Daoy (cell line): ENCODE measurements at places on chromosomes 6 and 20.

DNA sequence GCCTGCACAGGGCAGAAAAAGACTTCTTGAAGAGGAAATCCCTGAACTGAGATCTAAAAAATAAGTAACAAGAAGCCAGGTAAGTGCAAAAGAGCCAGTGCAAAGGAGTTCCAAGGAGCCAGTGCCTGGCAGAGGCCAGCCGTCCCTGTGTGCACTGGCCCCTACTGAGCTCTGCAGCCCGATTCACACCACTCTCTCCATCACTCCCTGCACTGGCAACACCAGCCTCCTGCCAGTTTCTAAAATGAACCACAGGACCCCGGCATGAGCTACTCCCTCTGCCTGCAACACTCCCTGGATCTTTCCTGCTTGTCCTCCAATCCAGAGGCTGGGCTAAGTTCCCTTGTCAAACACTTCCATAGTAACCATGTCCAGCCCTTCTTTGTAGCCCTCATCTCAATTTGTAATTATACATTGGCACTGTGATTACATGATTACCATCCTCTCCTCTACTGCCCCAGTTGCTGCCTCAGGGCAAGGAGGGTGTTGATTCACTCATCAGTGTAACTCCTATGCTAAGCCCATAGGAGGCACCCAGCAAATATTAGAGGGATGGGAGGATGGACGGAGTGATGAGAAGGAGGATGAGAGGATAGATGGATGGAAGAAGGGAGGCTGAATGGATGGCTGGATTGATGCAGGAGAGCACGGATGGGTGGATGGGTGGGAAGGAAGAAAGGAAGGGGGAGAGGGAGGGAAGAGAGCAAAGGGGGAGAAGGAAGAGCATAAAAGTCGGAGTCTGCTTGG, 49.3 kb downstream of the SIRPA start:
- DNase-seq, result no peak

DNA sequence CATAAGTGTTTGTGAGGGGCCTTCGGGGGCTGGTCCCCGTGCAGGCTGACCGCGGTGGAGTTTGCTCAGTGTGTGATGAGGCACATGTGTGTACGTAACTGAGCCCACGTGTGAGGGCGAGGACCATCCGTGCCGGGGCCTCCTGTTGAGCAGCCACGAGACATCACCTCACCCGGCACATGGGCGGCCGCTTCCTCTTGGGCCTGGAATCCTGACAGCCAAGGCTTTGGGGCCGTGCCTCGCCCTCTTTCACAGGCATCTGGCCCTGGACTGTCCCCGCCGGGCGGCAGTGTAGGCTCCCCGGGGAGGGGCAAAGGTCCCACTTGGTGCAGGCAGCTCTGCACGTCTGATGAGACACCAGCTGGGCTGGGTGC, 202.3 kb downstream of the DLL1 start:
- peak; percentile 28 for DNase-seq

DNA sequence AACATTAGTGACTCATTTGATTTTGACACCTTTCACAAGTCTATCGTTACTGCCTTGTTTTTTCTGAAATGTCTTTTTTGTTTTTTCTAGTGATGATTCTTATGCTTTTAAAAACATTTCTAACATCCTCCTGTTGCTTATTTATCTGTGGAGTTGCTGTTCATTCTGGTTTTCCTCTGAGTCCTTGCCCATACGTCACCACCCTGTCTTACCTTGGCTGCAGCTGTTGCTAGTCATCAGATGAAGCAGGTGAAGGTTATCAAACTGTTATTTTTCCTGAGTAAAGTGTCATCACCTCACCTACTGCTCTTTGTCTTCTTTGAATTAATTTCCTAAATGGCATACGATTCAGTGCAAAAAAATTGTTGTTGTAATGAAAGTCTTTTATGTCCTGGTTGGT, 376.6 kb downstream of the GRIK2 start:
- DNase-seq, result no peak

- DNase-seq, result no peak
These were observed 226.8 kb downstream of the TMEM242 start for GRCh38 chr6:157096522-157096921.

DNA sequence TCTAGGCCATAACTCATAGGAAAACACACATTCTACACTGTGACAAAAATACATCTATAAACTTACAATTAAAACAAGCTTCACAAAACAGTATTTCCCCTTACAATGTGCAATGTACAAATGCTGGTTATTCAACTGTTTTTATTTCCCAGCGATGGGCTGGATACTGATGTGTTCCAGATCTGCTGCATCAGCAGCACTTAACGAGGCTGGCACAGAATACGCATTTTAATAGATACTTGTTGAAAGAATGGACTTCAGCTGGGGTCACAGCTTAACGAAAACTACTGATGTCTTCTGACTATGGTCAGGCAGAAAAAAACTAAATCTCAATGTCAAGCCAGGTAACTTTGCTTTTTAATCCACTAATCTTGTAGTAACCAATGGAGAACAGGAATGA, 70.9 kb downstream of the B4GALT5 start:
- no peak for DNase-seq

DNA sequence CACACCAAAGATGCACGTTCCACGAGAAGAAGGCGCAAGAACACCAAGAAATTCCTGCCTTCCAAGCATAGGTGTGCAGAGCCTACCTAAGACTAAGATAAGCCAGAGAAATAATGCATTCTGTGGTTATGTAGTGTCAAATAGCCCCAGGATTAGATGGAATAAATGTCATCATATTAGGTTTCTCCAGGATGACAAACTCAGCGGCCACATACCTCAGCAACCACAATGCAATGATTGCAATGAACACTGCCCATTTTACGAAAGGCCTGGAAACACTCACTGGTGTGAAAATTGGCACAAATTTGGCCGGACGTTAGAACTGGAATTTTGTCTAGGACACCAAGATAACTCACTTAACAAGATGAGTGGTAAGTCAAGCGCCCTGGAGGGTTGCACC, 129.7 kb downstream of the SLC22A3 start:
- no peak for DNase-seq

DNA sequence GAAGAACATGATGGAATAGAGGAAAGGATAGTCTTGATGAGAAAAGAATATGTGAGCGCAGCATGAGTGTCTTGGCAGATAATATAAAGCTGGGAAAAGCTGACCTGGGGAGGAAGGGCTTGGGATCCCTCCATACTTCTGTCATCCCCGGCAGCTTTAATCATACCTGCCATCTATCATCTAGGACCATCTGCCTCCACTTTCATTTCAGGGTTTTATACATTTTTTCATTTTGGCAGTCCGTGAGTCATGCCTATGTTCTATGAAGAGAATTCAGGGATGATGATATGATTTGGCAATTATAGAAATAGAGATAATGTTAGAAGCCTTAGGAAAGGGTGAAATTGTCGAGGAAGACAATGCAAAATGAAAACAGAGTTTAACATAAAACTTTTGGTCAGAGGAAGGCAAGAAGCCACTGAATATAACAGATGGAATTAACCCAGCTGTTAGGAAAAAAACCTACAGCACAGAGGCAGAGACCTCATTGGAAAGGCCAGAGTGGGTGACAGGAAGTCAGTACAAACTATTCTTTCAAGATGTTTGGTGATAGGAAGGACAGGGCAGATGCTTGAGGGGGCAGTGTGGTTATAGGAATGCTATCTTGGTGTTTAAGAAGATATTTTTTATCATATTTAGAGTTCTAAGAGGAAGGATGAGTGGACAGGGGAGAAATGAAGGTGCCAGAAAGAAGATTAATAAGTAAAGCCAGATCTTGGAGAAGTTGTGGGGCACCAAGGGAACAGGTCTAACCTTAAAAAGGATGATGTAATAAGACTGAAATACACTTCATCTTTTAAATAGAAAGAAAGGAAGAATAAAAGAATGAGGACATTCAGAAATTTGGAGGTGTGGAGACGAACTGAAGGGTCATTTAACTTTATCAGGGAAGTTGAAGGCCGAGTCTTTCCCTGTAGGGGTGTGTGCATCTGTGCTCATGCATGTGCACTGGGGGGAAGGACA, 37.8 kb downstream of the MARCKS start:
- no peak for DNase-seq

DNA sequence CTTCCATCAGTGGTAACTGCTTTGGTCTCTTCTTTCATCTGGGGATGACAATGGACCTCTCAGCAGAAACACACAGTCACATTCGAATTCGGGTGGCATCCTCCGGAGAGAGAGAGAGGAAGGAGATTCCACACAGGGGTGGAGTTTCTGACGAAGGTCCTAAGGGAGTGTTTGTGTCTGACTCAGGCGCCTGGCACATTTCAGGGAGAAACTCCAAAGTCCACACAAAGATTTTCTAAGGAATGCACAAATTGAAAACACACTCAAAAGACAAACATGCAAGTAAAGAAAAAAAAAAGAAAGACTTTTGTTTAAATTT, 6.1 kb downstream of the EDN1 start:
- peak; percentile 58 for DNase-seq

DNA sequence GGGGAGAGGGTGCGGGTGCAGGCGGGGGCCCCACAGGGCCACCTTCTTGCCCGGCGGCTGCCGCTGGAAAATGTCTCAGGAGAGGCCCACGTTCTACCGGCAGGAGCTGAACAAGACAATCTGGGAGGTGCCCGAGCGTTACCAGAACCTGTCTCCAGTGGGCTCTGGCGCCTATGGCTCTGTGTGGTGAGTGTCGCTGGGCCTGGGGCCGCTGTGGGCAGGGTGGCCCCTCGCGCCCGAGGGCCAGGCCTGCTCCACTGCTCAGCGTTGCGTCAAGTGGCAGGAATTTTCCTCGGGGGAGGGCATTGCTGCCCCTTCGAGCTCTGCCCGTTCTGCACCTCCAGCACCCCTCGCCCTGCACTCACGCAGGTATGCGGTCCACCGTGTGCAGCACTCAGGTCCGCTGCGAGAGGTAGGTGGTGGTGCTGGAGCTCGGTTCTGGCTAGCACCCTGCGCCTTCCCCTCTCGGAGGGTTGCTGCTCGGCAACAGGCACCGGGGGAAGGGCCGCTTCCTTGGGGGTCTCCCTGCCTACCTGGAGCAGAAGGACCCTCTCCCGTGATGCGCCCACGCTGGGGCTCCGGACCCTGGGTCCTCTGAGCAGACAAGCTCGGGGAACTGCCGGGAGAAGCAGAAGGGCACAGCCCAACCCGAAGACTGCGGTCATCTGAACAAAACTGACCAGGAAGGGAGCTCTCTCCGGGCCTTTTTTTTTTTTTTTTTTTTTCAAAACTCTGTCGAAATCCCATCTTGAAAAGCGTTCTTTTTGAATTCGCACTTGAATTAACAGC, 674 bp downstream of the MAPK14 start:
- DNase-seq, result peak; percentile 48

- no peak for DNase-seq
These were observed 177.5 kb downstream of the TMEM242 start for GRCh38 chr6:157145656-157146285.

DNA sequence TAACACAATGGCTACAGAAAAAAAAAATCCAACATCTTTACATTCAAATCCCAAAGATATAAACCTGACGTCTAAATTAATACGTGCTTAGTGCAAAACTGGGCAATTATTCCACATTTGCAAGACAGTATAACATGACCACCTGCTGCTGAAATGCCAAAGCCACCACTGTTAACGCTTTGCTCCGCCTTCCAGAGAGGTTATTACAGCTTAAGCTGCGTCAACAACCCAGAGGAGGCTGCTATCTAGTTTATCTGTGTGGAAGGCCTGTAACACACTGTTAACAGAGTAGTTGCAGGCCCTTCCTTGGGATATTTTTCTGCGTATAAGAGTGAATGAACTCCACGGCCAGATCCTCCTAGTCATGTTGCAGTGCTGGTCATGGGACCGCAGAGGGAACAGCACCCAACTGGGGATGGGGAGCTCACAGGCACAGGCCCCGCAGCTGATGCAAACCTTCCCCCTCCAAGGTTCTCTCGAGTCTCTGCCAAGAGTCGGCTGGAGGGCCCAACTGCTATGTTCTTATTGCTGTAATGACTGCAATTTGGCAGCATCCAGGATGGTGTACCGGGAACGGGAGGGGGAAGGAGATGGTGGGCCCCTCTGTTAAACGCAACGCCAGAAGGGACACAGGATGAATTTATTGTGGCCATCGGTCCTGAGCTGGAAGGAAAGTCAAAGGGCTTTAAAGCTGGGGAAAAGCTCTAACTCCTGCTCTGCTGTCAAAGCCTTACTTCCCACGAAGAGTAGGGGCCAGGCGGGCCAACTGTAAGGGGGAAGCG, 993 bp upstream of the NCOA7 start:
- peak; percentile 49 for DNase-seq

DNA sequence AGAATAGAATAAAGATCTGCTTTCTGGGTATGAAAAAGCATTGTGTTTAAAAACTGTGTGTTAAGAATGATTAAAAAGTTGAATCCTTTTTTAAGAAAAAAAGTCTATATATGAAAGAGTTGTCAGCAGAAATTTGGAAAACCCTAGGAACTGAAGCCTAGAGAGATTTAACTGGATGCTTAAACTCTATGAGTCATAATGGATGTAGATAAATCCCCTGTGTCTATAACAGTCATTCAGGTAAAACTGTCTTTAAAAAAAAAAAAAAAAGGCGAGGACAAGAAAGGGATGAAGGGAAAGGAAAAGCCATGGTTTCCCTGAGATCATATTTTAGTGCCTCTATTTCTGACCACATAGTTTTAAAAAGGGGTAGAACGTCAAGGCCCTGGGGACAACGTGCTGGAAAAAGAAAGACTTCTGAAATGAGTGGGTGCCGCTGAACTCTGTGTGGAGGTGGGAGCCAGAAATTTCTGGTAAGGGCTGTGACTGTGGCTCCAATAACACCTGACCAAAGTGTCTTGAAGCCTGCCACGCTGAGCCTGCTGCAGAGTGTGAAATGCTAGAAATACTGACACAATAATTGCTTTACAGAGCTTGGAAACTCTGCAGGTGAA, 302.6 kb upstream of the ARID1B start:
- no peak for DNase-seq

GRCh38 chr6:18177286-18177965, 22.2 kb downstream of the KDM1B start:
- no peak for DNase-seq

DNA sequence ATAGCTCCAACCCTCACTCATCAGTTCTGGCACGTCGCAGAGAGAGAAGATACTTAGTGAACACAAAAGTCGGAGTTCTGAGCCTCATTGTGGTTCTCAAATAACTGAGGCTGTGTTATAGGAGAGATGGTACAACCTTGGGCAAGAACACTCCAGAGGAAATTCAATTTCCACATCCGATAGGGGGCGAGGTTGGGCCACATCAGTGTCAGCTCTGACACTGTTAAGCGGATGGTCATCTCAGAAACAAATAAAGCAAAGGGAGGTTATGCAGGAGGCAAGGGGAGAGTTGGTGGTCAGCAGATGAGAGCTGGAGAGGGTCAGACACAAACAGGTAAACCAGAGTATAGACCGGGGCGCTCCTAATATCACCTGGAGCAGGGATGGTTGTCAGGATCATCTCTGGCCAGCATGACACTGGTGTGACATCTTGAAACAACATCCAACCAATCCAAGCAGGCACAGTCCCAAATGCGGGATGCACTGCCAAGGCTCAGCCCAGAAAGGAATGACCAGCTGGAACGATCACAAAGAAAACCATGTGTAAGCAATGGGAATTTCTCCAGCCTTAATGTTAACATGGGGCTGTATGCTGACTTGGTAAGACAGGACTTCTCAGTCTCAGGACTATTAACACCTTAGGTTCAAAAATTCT, 331.8 kb downstream of the HACE1 start:
- DNase-seq, result peak; percentile 5

GRCh38 chr6:132065556-132065955, 114.4 kb upstream of the CCN2 start:
- peak; percentile 15 for DNase-seq

- peak; percentile 56 for DNase-seq
These were observed 204.2 kb downstream of the BCAS1 start for GRCh38 chr20:53865901-53866793.
